ENCODE measurements at places on chromosomes 3 and 15. TPM values are rescaled to one million over a fixed set of nuclear protein-coding genes. Genes with fewer than 3 reads are reported as not detected.

TIGIT gene
- total RNA-seq, result not detected

TGM4 gene
- not detected for total RNA-seq

DNA sequence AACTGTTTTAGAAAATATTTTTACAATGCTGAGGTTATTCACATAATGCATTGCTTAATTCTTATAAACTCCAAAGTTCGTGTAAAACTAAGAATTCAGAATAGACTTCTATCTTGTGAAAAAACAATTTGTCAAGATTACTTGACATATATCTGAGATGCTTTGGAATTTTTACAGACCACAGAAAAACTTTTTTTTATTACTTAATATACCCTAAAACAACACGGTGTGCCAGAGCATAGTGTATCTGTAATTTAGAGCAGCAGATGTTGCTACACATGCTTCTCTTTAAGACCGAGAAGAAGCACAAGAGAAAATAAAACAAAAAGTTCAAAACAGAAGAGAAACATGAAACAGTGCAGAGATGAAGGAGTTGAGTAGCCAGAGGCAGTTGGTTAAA lies 26.4 kb downstream of the ASB7 start:
- no peak for DNase-seq

DNA sequence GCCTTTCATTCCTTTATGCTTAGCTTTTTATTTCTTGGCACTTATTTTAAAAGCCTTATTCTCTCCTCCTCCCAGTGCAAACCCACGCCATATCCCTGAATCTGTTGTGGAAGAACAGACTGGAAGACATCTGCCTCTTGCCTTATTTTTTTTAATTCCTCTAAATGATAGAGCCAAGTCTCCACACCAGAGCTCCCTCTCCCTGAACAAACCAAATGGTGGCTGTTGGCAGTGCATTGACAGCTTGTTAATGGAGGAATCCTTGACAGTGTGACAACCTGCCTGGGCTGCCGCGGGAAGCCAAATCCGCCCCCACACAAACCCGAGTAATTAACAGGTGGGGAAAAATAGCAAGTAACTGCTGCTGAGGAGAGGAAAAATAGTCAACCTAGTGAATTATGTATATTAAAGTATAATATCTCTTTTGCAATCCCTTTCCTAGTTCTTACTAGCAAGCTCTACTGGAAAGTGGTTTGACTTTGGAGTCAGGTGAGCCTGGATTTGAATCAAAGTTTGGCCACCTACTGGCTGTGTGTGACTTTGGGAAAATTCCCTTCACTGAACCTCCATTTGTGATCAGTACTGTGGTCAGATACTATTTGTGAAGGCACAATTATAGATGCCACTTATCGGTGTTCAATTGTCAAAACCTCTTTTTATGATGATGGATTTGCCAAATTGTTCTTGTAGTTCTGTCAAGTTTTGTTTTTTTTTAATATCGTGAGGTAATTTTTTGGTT lies 589.6 kb downstream of the PDCD6IP start:
- DNase-seq, result peak; percentile 36
